Hypothalamus (tissue), 51 donors: ENCODE measurements at places on chromosomes 1 and 21.

- peak; percentile 26 for DNase-seq
Observed at GRCh38 chr1:182069028-182069466, 7.5 kb upstream of the ZNF648 start.

DNA sequence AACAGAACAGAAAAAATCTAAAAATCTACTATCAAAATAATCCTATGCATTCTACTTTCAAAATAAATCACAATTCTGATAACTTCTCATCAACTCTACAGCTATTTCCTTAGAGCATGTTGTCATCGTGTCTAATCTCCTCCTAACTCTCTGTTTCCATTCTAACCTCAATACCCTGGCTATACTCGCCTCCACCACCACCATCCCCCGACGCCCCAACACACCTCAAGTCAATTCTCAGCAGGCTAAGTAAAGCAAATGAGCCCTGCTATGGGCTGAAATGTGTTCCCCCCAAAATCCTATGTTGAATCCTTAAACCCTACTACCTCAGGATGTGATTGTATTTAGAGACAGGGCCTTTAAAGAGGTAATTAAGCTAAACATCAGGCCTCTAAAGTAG lies 34.6 kb downstream of the NRDC start:
- no peak for DNase-seq

DNA sequence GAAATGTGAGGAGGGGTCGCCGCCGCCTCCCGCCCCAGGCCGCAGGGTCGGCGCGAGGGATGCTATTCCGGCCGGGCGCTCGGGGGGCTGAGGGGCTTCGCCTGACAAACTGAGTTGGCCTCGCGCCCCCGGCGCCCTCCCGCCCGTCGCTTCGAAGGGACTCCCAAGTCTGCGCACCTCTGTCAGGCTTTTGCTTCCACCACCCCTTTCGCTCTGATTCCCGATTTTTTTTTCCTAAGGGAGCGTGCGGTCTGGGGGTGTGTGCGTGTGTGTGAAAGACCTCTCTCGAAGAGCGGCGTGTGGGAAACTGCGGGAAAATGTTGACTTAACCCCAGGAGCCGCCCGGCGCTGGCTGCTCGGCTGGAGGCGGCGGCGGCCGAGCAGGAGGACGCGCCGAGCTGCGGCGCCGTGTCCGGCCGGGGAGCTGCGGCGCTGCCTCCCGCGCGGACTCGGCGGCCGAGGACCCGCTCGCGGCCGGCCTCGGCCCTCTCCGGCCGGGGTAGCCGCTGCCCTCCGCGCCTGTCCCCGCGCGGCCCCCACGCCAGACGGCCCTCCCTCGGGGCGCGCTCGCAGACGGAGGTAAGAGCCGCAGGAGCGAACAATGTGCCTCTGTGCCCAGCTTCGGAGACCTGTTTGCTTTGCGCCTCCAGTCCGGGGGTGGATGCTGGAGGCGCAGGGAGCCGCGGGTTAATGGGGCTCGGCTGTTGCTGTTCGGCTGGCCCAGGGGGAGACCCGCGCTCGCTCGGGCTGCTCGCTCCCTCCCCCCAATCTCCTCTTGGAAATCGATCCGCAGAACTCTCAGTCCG lies 1.1 kb downstream of the ADGRL2 start:
- DNase-seq, result no peak

DNA sequence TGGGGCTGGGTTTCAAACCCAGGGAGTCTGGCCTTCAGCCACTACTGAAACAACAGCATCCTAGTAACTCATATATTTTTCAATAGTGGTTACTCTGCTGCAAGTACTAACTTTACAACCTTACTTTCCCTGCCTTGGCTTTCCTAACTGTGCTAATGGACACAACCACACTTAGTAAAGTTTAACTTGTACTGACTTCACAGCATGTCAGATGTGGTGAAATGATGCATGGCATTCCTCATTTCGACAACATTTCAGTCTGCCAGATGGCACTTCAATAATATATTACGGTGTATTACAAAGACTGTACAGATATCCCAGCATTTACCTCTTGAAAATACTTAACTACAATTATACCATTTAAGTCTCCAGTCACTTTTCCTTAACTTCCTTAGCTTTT lies 27.8 kb downstream of the LRRC7 start:
- DNase-seq, result no peak

GRCh38 chr1:1373815-1374588 lies 1.0 kb downstream of the AURKAIP1 start:
- no peak for DNase-seq

- DNase-seq, result no peak
Observed at GRCh38 chr21:41610042-41610839, 102.3 kb upstream of the TMPRSS2 start.

GRCh38 chr1:239662950-239663349 lies 276.6 kb downstream of the CHRM3 start:
- no peak for DNase-seq

DNA sequence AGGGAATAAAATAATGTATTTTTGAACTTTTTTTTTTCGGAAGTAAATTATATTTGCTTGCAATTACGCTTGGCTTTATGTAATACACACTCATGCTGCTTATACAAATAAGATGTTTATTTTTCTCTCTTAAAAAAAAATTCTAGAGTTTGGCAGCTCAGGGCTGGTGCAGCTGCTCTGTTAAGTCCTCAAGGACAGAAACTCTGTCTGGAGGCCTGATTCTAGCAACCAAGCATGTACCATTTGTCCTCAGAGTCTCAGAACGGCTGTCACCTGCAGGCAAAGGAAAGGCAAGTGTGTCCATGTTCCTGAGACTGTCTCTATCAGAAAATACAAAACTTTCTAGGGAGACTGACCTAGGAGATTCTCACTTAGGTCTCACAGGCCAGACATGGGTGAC lies 23.2 kb upstream of the CLDN17 start:
- no peak for DNase-seq

DNA sequence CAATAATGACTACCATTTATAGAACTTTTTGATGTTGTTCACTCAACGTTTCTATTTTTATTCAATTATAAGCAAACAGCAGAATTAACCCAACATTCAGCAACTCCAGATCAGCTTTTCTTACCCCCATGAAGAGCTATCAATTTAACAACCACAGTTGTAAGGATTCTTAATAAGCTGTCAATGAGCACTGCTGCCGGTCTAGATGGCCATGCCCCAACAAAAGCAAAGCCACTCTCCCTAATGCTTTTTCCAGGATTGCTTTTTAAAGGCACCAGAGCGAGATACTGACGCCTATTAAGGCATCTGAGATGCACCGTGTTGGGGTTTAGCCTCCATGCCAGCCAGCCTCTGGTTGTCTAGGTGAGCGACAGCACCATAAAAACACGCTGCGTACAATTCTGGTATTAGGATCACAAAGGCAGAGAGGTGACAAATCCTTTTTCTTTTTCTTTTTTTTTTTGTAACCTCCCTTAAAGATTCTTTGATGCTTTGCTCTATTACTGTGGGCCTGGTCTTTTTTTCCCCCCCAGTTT lies 39.5 kb downstream of the PTPRC start:
- no peak for DNase-seq

DNA sequence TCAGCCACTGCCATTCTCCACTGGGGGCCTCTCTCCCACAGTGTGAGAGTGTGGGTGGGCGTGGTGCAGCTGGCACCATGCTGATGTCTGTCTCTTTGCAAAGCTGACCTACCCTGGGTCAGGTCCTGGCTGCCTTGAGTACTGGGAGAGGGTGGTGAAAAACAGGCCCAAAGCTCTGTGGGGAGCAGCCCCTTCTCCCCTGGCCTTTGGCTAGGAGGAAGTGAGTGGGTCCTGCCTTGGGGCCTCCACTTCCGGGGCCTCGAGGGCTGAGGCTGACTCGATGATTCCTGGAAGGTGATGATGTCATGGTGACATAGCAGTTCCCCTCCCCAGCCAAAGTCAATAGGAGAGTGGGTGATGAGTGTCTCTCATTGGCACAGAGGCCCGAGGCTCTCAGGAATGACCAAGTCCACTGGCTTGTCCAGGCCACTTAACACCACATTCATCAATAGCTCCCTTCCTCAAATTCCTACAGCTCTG lies 53.0 kb downstream of the IER5 start:
- DNase-seq, result no peak

DNA sequence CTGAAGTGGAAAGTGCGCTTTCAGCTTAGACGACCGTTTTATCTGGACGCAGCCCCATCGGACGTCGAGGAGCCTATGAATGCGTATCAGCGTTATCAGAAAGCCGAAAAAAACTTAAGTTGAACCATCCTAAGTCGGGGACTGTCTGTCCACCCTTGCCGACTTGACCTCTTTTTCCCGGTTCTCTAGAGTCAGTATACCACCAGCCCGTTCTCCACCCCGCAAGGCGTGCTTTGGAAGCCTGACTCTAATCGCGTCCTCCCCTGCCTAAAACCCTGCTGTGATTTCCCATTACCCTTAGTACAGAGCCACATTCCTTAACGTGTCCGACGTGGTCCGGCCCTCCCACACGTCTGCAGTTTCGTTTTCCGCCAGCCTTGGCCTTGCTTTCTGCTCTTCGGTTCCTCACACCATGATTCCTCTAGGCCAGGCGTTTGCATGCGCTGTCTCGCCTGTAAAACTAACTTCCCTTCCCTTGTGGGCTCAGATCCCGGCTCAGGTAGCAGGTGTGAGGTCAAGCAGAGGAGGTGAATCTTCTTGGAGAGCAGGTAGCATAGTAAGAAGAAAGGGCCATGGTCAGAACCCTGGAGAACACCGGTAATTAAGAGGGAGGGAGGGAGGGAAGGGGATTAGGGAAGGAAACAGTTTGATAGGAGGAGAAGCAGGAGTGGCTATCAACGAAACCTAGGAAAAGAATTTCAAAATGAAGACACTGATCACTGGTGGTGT lies 865 bp downstream of the ADPRS start:
- DNase-seq, result no peak

DNA sequence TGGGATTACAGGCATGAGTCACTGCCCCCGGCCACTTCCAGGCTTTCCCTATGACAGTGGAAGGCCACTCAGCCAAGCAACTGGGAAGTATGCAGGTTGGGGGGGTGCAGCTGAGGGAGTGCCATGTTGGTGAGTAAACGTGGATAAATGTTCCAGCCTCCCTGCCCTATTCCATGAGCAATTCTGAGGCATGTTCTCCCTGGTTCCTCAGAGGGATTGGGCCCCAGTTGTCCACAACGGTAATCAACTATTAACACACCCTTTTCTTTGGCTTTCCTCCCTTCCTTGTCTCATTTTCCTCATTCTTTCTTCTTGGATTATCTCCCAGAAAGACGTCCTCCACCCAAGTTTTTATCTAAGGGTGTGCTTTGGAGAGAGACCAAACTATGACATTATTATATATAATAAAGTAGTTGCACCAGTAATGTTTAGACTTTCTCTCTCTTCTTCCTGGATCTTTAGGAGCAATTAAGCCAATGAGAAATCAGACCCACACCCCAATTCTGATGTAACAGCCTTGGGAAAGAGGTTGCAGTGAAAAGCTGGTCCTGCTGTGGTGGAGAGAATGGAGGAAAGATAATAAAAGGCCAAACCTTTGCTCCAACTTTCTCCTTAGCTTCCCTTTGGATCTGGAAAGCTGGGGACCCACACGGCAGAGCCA lies 6.8 kb upstream of the SLAMF9 start:
- no peak for DNase-seq

DNA sequence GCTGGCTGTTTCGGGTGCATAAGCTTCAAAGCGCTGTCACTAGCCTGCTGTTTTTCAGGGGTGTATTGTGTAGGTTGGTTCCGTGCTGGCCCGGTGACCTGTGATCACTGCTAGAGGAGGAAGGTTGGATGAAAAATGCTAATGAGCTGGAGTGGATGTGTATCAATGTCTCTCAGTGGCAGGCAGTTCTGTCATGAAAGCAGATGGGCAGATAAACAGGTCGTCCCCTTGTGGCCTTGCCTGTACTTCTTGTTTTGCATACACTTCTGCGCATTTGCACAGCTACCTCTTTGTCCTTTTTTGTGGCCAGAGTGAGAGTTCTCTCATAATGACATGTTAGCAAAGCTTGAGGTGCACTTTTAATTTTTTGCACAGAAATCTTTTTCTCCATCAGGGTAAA lies 2.9 kb downstream of the SELENON start:
- no peak for DNase-seq
